ENCODE measurements at places on chromosomes 2 and 18.

DNA sequence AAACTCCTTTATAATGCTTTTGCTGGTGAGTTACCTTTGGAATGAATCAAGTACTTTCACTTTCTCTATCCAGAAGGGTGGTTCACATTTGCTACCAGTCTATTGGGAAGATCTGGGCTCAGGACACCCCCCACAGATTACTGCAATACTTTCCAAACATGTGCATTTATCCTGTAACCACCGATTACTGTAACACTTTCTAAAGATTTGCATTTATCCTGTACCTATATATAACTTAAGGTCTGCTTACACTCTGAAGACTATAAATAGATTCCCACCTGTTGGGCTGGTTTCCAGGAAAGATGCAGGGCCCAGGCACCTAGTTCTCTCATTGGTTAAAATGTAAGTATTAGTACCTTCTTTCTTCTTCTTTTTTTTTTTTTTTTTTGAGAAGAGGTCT lies 113.0 kb upstream of the NEDD4L start:
- no peak for DNase-seq

DNA sequence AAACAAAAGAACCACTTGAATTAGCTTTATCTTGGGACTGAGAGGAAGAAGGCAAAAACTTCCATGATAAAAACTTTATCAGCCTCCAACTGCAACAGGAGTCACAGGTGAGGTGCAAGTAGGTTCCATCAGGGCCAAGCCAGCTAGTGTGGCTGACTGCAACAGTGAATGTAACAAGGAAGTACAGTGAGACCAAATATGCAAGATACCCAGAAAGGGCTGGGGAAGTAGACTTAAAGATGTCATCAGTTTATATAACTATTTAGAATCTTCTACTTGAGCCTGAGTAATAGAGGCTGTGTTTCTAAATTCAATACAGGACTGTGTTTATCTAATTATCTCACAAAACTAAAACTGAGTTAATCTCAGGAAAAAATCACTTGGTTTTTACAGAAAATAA lies 14.8 kb downstream of the PLEKHM3 start:
- DNase-seq, result no peak

DNA sequence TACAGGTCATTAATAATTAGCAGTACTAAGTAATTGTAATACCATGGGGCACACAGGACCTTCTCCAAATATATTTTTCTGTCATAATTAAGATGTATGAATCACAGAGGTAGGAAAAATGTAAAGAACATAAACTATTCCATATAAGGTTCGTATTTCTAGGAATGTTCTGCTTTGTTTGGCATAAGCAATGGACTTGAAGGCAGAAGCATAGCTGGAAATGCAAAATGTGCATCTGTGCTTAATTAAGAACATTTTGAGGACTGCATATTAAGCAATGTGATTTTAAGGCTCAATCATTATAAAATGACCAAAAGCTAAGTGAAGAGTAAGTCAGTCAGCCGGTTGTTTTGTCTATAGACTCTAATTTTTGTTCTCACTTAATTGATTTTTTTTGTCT lies 123.2 kb downstream of the RBM43 start:
- DNase-seq, result no peak

DNA sequence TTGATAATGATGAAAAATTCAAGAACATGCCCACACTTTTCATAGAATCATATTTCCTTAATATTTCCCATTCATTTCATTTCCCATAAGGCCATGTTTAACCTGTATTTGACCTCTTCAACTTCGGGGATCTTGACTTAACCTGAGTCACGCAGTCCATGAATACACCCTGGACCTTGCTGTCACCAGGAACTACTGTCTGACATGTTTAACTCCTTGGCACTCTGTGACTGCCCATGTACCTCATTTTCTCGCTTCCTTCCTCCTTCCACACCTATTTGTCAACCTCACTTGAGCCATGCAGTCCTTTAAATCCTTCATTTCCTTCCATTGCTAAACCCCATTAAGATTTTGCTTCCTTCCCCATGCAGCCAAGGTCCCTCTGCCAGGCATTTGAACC lies 16.3 kb downstream of the ABCB11 start:
- no peak for DNase-seq

- peak; percentile 45 for DNase-seq
Measured at GRCh38 chr18:35267161-35267651, 22.8 kb downstream of the ZSCAN30 start.

DNA sequence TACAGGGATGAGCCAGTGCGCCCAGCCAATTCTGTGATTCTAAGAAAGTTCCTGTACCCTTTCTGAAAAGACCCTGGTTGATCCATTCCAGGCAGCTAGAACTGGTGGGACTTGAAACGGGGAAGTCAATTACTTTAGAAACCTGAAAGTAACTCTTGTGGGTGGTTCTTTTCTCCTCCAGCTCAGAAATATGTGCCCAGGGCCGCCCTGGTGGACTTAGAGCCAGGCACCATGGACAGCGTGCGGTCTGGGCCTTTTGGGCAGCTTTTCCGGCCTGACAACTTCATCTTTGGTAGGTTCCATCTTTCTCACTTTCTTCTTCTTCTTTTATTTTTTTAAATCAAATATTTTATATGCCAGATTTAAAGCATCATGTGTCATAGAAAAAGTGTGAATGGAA lies 2.7 kb downstream of the TUBB6 start:
- DNase-seq, result no peak

- DNase-seq, result no peak
Measured at GRCh38 chr18:54250846-54251261, 18.5 kb upstream of the POLI start.

DNA sequence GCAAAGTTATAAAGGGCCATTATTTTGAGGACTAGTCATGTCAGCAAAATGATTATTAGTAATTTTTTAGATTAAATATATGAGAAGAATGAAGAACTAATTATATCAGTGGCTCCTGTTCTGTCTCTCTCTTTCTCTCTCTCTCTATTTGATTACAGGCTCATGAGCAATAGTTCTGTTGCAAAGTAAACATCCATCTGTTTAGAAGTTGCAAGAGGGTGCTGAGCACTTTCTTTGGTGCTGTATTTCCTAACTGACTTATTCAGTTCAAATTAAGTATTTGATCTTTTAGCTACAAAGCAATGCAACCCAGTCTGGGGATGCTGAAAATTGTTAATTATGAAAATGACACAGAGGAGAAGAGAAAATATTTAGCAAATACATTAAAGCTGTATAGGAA lies 408.1 kb upstream of the UBE2E3 start:
- no peak for DNase-seq

- no peak for DNase-seq
Measured at GRCh38 chr18:76604935-76605240, 109.8 kb upstream of the ZNF516 start.

DNA sequence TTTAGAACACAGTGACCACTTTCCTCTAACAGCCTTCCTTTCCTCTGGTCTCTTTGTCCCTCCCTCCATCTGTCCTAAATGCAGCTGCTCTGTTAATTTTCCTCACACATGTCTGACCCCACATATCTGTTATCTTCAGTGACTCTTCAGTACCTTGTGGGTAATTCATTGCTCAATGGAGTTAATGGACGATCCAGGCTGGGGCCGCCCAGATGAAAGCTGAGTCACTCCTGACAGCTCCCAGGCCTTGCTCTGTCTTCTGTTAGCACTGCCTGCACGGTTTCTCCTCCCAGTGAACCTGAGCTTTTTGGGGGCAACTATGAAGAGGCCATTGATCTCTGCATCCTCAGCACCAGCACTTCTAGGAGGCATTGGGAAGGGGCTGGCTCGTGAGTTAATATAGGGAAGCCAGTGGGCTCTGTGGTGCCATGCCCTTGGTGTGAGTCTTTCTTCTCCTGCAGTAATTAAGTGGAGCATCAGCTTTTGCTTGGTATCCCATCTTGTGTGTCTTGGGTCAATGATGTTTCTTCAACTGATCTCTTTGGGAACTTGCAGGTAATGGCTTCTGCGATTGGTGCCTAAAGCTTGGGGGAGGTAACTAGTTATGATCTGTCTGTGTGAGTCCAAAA lies 67.3 kb downstream of the SNORC start:
- no peak for DNase-seq

- DNase-seq, result no peak
Measured at GRCh38 chr2:200226451-200227426, 79.8 kb upstream of the SPATS2L start.

- DNase-seq, result no peak
Measured at GRCh38 chr2:100359576-100359975, 37.3 kb upstream of the LONRF2 start.

DNA sequence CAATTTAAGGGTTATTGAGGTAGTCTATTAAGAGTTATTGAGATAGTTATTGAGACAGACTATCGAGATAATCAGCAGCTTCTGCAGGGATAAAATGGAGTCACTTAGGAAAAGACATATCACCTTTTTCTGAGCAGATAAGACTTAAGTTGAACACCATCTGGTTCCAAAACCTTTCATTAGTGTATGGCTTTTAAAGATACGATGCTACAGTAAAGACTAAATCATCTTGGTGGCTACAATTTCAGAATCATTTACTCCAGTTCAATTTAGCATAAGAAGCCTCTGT lies 68.6 kb upstream of the DNAJC10 start:
- DNase-seq, result no peak

DNA sequence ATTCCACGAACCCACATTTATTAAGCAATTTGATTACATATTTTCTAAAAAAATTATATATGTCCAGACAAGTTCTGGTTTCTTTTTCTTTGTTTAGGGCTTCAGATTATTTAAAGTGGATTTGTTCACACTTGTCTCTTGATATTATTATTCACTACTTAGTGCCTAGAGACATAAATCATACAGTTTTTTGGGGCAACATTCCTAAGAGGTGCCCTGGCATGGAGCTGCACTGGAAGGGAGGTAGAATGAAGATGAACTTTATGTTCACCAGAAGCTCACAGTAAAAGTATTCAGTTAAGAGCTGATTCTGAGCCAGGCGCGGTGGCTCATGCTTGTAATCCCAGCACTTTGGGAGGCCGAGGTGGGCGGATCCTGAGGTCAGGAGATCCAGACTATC lies 762.7 kb upstream of the TMEFF2 start:
- no peak for DNase-seq

- no peak for DNase-seq
Measured at GRCh38 chr18:41933778-41934177, 21.3 kb upstream of the PIK3C3 start.

DNA sequence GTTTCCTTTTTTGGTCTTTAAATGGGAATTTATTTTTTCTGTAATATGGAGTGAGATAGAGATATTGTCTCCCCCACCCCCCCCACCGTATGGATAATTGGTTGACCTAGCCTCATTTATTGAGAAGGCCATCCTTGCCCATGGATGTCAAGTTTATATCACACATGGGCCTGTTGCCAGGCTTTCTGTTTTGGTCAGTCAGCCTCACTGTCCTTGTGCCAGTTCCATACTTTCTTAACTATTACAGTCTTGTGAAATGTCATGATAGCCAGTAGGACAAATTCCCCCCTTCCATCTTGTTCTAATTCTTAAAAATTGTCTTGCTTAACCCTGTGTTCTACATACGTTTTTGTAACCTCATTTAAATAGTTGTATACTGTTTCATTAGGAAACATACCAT lies 12.5 kb downstream of the BABAM2 start:
- no peak for DNase-seq

GRCh38 chr18:13211534-13211933 lies 7.0 kb upstream of the LDLRAD4 start:
- no peak for DNase-seq

DNA sequence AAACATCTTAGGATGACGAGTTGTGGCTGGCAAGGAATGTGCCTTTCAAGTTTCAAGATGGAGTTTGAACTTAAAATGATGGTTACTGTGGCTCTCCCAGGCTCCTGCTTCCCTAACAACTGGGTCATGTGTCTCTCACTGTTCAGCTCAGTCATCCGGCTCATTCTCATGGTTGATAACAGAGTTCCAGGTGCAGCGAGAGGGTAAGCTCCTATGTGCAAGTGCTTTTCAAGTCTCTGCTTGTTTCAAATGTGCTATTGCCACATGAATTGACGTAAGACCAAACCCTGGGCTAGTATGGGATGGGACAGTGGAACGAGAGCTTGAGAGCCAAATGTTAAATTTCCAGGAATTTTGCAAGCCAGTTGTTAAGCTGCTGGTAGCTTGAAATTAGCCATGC lies 19.5 kb upstream of the PUM2 start:
- DNase-seq, result no peak

GRCh38 chr18:80227472-80227871 lies 19.8 kb downstream of the PARD6G start:
- no peak for DNase-seq

DNA sequence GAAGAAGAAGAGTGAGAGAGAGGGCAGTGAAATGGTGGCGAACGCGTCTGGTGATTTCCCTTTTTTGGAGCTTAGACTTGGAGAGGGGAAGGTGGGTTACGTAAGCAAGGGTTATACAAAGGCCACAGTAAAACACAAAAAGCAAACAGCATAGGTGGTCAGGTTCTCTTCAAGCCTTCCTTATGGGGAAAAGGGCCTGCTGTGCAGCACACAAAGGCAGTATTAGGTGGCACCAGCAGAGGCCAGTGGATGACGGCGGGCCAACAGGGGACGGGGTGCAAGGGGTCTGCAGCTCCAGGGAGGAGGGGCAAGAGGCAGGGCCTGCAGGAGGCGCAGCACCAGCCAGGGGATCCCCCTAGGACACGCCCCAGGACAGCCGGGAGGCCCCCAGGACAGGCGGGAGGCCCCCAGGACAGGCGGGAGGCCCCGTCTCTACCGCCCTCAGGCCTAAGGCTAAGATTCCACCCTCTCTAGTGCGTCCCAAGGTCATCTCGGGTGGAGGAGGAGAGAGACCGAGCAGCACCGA lies 32.6 kb upstream of the NPC1 start:
- no peak for DNase-seq

DNA sequence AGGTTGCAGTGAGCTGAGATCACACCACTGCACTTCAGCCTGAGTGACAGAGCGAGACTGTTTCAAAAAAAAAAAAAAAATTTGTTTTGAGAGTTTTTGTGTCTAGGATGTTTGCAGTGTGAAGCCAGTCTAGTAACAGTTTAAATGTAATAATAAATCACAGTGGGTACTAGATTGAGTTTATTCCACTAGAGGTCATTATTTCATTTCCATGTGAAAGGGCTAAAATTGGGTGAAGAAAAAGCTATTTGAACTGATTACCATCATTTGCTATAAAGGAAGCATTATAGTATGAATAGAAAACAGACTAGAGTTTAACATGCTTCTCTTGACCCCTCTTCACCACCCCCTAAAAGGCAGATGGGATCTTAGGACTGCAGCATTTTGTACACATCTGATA lies 20.3 kb downstream of the SNRPD1 start:
- DNase-seq, result no peak

DNA sequence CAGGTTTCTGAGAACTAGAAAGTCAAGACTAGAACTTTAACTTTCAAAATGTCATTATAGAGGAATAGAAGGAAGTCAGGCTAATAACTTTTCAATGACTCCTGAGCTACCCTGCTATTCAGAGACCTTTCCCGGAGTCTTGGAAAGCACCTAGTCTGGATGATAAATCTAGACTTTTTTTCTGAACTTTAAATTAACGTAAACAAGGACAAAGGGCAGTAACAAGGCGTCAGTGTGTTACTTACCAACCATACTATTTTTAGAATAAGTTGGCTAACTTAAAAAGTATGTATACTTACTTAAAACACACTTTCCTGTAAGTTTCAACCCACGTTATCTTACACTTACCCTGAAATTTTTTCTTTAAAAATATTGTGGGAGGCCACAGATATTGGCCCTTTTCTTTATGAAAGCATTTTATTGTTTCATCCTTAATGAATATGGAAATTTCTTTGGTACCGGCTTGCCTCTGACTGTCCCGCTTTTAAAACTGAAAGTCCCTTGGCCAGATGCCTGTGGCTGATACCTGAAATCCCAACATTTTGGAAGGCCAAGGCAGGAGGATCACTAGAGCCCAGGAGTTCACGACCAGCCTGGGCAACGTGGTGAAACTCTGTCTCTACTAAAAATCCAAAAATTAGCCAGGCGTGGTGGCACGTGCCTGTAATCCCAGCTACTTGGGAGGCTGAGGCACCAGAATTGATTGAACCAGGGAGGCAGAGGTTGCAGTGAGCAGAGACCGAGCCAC lies 9.7 kb downstream of the PMAIP1 start:
- DNase-seq, result no peak

All from activated CD4-positive, alpha-beta T cell treated with anti-CD3 and anti-CD28 coated beads, Interleukin-2, amount 10 ng/mL, durations not matched to agents 7 days and 5 days (primary cell).